Dorsolateral prefrontal cortex (tissue), 122 donors: ENCODE measurements at places on chromosomes 6 and 20.

DNA sequence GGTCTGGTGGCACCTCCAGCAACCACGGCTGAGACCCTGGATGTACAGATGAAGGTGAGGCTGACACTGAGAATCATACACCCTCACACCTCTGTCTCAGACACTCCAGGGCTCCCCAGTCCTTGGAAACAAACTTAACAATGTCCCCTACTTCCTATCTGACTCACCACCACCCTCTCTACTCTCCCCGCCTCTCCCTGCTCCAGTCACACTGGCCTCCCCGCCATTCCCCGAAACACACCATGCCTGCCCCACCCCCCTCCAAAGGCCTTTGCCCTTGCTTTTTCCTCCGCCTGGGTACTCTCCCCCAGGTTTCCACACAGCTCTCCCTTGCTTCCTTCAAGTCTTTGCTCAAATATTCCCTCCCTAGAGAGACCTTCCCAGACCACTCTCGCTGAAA, 16.3 kb downstream of the BPI start:
- DNase-seq: no peak

- peak; percentile 0 for DNase-seq
These were observed 6.8 kb downstream of the MDFI start for GRCh38 chr6:41645007-41645618.

GRCh38 chr6:102075539-102075938, 682.0 kb downstream of the GRIK2 start:
- no peak for DNase-seq

GRCh38 chr6:101429270-101429669, 35.8 kb downstream of the GRIK2 start:
- DNase-seq: no peak

- DNase-seq: no peak
These were observed 231.5 kb upstream of the SUPT3H start for GRCh38 chr6:45609141-45609638.

- no peak for DNase-seq
These were observed 498.2 kb upstream of the CITED2 start for GRCh38 chr6:139872665-139873064.

- peak; percentile 25 for DNase-seq
These were observed 63.0 kb downstream of the OPN5 start for GRCh38 chr6:47844881-47845280.

DNA sequence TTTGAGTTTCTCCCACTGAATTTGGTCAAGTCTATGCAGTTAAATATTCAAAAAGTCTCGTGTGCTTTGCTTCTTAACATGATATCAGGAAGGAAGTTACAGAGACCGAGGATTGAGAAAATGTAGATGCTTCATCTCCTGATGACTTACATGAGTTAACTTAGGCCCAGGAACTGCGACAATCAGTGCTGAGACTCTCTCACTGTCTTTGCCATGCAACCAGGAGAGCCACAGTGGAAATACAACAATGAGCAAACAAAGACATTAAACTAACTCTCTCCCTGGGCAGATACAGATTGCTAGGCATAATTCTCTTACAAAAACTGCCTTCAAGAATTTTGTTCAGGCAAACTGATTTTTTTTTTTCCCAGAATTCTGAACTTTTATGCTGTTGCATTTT, 440.6 kb upstream of the EPHA7 start:
- DNase-seq: no peak

DNA sequence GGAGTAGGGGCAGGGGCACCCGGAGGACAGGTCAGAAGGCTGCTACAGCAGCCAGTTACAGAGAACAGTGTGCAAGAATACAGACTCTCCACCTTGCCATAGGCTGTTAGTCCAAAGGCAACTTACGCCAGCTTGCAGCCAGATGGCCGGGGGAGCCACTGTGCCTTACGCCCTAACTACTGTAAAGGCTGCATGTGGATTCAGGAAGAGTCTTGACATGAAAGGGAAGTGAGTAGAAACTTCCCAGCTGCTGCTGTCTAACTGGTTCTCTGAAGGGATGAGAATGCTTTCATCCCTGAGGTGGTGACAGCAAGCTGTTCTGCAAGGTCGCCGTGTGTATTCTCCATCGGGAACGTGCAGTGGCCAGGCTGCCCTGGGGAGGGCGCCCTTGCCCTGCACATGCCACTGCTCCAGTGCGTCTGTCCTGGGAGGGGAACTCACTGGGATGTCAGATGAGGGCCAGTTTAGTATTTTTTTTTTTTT, 46.1 kb downstream of the LYRM4 start:
- DNase-seq: no peak

DNA sequence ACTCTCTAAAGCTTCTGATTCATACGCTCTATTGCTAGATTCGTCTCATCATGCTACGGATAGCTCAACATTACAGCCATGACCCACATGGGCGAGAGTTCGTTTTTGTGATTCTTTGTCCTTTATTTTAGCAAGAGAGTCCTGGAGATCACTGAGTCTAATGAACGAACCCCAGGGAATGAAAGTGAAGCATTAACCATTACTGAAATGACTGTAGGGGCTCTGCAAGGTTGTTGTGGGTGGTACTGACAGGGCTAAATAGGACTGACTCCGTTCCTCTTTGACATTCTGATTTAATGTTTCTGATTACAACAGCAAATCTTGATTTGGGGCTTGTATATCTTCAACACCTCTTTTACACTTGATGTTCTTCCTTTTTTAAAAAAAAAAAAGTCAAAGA, 13.7 kb upstream of the RTF2 start:
- no peak for DNase-seq

- DNase-seq: no peak
These were observed 890.6 kb downstream of the KIF16B start for GRCh38 chr20:15682690-15683089.

DNA sequence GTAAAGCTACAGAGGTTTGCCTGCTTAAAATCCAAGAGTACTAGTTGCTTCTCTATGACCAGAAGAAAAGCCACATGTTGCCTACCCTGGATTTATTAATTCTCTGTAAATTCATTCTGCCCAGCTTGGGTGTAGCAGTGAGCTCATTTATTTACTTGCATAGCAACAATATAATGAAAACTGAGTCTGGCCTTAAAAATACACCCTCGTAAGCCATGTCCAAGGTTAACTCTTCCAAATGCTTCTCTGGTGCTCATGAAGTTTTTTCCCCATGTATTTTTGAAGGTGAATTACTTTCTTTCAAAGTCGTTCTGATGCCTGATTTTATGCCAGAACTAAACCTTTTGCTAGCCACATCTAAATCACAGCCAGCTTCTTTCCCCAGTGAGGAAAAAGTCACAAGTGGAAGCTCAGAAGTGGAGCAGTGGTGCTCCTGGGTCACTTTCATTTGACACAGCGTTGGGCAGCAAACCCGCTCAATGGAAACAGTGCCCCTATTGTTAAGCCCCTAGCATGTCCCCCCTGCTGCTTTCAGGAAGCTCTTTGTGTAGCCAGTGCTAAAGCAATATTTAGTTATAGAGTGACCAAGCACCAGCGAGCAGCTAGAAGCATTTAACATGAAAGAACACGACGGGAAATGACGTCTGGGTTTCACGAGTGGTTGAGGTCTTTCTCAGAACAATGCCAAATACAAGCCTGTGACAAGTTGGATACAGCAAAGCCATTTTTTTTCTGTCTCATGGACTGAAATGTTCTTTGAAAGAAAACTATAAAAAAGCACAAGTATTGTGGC, 29.8 kb downstream of the NEDD9 start:
- DNase-seq: no peak

DNA sequence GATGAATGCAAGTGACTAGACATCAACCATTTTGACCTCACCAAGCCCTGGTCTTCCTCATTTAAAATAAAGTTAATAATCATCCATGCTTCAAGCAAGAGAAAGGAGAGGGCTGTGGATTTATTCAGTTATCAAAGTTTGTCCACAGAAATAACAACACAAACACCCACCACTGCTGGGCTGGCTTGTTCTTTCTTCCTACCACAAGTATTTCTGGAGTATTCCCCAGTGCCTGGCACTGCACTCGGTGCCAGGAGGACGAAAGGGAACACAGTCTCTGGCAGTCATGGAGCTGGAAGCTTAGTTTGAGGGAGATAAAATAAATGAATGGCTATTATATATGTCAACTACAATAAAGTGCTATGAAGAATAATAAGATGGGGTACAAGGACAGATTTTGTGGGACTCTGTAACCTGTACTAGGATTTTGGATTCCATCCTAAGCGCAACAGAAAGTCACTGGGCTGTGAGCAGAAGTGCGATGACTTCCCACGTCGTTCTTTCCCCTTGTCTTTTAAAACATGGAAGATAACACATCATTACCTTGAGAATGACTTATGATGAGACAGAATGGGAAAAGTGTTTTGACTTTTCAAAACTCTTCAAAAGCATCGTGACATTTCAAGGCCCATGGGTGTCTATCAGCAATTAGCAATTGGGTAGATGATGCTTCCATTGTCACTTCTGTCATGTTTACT, 74.5 kb upstream of the TRAF3IP2 start:
- no peak for DNase-seq

DNA sequence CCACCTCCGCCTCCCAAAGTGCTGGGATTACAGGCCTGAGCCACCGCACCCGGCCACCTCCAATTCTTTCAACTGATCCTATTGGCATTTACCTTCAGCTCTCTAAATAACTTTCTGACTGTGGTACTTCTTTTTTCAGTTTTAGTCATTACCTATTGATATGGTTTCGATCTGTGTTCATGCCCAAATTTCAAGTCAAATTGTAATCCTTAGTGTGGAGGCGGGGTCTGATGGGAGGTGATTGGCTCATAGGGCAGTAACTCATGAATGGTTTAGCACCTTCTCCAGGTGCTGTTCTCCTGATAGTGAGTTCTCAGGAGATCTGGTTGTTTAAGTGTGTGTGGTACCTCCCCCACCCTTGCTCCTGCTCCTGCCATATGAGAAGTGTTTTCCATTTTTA, 140.9 kb downstream of the LPA start:
- DNase-seq: no peak

DNA sequence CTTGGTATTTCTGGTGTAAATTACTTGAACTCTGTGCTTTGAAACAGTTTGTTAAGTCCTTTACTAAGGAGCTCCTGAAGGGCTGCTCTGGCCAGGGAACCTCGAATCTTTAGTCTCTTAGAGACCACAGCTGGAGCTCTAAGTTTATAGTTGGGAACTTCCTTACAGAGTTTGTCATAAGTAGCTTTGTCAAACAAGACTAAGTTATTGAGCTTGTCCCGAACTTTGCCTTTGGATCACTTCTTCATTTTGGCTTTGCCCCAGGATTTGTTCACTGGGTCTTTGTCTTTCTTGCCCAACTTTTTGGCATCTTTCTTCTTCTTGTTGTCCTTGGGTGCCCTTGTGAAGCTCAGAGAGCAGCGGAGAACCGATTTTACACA, 64.8 kb downstream of the FAM50B start:
- DNase-seq: no peak

GRCh38 chr20:8002056-8002455, 17.5 kb downstream of the TMX4 start:
- no peak for DNase-seq

- DNase-seq: no peak
These were observed 8.4 kb downstream of the BTBD9 start for GRCh38 chr6:38631186-38631783.

GRCh38 chr20:41462372-41463161, 95.9 kb upstream of the EMILIN3 start:
- no peak for DNase-seq
